Cardiac muscle cell (in vitro differentiated cells and primary cell): ENCODE measurements at places on chromosomes 12 and 14. TPM values are rescaled to one million over a fixed set of nuclear protein-coding genes. Genes with fewer than 3 reads are reported as not detected.

DNA sequence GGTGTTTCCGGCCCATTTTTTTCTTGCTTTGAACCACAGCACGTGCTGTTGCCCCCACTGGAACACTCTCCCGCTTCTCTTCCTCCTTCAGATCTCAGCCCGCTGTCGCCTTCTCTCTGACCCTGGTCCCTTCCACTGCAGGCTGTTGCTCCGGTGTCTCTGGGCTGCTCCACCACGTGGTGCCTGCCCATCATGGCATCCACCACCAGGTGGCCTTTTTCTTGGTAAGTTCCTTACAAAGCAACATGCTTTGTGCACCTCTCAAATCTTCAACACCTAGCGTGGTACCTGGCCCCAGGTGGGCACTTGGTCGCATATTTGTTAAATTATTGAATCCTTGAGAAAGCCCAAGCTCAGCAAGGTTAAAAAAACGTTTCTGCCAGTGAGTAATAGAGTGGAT, 19.1 kb downstream of the TUNAR start:
- peaks cover 9% of the 10 kb centered on the region for H3K27me3 ChIP-seq
- no peak for DNase-seq
- H3K36me3 ChIP-seq = no peaks in the 10 kb centered on the region
- no peak overlapping the region for H3K27ac ChIP-seq
- H3K4me3 ChIP-seq = no peak overlapping the region

DNA sequence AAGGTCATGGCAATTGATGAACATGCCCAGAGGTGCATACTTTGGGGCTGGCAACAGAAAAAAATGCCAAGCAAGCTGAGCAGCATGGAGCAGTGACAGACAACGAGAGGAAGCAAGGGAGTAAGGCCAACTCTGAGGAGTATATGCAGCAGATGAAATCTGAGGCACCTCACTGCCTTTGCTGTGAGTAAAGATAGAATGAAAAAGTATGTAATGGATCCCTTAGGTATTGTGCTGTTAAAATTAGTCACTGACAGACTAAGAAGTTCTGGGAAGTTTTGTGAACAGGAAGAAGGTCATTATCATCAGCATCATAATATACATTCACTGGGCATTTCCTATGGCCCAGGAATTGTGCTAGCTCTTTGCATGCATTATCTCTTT, 269.9 kb downstream of the DUSP6 start:
- no peaks in the 10 kb centered on the region for H3K36me3 ChIP-seq
- peaks cover 14% of the 10 kb centered on the region for H3K4me1 ChIP-seq
- H3K4me3 ChIP-seq = no peak overlapping the region
- H3K27me3 ChIP-seq = no peaks in the 10 kb centered on the region
- no peak overlapping the region for H3K27ac ChIP-seq

GRCh38 chr12:14656846-14657245, 39.6 kb downstream of the GUCY2C start:
- H3K27ac ChIP-seq = no peak overlapping the region

GRCh38 chr14:86815341-86815740, 1177.6 kb downstream of the GALC start:
- H3K4me3 ChIP-seq = no peak overlapping the region
- DNase-seq = no peak
- H3K4me1 ChIP-seq = no peaks in the 10 kb centered on the region
- H3K27me3 ChIP-seq = no peaks in the 10 kb centered on the region
- no peaks in the 10 kb centered on the region for H3K36me3 ChIP-seq

- peak; percentile 95 for DNase-seq
- no peaks in the 10 kb centered on the region for H3K27me3 ChIP-seq
- H3K4me1 ChIP-seq = peaks cover 47% of the 10 kb centered on the region
- H3K36me3 ChIP-seq = no peaks in the 10 kb centered on the region
Observed at GRCh38 chr12:47819896-47820630, at the start of gene HDAC7. TSS of gene HDAC7 (minus strand) at chr12:47819903. CDS start at chr12:47819785, 118 bp downstream.

DNA sequence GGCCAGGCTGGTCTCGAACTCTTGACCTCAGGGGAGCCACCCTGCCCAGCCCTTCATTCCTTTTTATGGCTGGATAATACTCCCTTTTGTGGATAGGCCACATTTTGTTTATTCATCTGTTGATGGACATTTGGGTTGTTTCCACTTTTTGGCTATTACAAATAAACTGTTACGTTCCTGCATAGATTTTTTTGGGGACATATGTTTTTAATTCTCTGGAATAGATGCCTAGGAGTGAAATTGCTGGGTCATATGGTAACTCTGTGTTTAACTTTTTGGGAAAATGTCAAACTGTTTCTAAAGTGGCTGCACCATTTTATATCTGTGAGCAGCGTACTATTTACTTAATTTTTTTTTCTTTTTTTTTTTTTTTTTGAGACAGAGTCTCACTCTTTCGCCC, 9.8 kb downstream of the KMT5A start:
- DNase-seq = no peak
- H3K27ac ChIP-seq = no peak overlapping the region
- H3K4me3 ChIP-seq = no peak overlapping the region
- H3K27me3 ChIP-seq = no peaks in the 10 kb centered on the region
- H3K36me3 ChIP-seq = peaks cover 55% of the 10 kb centered on the region
- peaks cover 10% of the 10 kb centered on the region for H3K4me1 ChIP-seq

DNA sequence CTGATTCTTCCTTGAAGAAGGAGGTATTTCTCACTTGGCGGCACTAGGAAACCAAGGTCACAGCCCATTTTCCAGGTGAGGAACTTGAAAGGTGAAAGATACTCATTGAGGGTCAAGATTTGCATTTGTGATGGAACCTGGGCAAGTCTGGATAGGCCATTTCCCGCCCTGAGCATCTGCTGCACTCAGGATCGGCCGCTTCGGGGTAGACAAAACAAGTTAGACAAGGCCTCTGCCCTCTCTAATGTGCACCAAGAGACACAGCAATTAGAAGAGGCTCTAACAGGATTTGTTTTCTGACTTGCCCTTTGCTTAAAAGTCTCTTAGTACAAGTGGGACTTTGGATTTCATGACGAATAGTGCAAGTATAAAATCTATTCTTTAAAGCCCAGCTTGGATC, 167.2 kb downstream of the KTN1 start:
- DNase-seq = no peak
- no peak overlapping the region for H3K4me3 ChIP-seq
- no peaks in the 10 kb centered on the region for H3K27me3 ChIP-seq
- no peaks in the 10 kb centered on the region for H3K4me1 ChIP-seq

DNA sequence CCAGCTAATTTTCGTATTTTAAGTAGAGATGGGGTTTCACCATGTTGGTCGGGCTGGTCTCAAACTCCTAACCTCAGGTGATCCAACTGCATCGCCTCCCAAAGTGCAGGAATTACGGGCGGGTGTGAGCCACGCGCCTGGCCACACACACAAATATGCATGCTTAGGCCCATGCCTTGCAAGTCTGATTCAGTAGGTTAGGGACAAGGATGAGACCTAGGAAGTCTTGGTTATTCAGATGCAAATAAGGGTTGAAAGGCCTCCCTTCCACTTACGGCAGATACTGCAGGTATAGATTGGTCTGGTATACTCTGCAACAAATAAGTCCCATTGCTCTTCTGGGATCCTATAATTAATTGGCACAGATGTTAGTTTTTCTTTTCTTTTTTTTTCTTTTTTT, 32.9 kb downstream of the TXNRD1 start:
- H3K4me3 ChIP-seq = no peak overlapping the region
- H3K27ac ChIP-seq = no peak overlapping the region
- no peaks in the 10 kb centered on the region for H3K27me3 ChIP-seq
- H3K4me1 ChIP-seq = no peaks in the 10 kb centered on the region
- no peaks in the 10 kb centered on the region for H3K36me3 ChIP-seq
- no peak for DNase-seq

- no peak for DNase-seq
- no peak overlapping the region for H3K4me3 ChIP-seq
- H3K27me3 ChIP-seq = peaks cover 14% of the 10 kb centered on the region
- no peaks in the 10 kb centered on the region for H3K4me1 ChIP-seq
- H3K36me3 ChIP-seq = no peaks in the 10 kb centered on the region
Observed at GRCh38 chr12:132477017-132477702, 12.8 kb upstream of the FBRSL1 start.

DNA sequence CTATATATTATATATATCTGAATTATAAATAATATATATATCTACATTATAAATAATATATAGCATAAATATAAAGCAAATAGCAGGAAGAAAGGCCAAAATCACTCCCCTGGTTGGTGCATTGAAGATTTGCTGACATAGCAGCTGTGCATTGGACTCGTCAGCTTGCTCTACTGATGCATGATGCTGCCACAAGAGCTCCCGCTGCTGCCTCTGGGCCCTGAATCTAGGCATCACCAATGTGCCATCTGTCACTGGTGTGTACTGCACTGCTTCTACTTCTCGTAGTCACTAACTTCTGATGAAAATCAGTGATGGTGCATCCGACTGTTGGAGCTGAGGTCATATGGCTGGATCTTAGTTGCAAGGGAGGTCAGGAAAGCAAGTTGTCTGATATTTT, 205.0 kb downstream of the ADAMTS20 start:
- H3K27ac ChIP-seq = no peak overlapping the region
- H3K27me3 ChIP-seq = no peaks in the 10 kb centered on the region

- H3K4me3 ChIP-seq = no peak overlapping the region
- no peak for DNase-seq
- H3K36me3 ChIP-seq = no peaks in the 10 kb centered on the region
- no peak overlapping the region for H3K27ac ChIP-seq
- peaks cover 11% of the 10 kb centered on the region for H3K27me3 ChIP-seq
Observed at GRCh38 chr14:69559581-69560011, 15.1 kb downstream of the CCDC177 start.

DNA sequence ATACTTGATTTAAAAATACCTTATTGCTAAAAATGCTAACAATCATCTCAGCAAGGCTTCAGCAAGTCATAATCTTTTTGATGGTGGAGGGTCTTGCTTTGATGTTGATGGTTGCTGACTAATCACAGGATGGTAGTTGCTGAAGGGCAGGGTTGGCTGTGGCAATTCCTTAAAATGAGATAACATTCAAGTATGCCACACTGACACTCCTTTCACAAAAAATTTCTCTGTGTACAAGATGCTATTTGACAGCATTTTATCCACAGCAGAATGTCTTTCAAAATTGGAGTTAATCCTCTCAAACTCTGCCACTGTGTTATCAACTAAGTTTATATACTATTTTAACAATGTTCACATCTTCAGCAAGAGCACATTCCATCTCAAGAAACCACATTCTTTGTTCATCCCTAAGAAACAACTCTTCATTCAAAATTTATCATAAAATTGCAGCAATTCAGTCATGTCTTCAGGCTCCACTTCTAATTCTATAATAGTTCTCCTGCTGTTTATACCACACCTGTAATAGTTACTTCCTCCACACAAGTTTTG, 16.1 kb downstream of the SCAF11 start:
- no peaks in the 10 kb centered on the region for H3K27me3 ChIP-seq
- no peak for DNase-seq
- H3K27ac ChIP-seq = peak overlapping the region; percentile 70
- peaks cover 29% of the 10 kb centered on the region for H3K4me1 ChIP-seq

ISM2 gene
- not detected in 2 replicates for polyA plus RNA-seq

SLC41A2 gene
- polyA plus RNA-seq = 2.1 and 3.1 TPM in 2 replicates
